Kidney (tissue), 22 donors: ENCODE measurements at places on chromosomes 11 and 22.
A peak's percentile ranks its signal among the peaks of the same experiment; 100 is the strongest.

DNA sequence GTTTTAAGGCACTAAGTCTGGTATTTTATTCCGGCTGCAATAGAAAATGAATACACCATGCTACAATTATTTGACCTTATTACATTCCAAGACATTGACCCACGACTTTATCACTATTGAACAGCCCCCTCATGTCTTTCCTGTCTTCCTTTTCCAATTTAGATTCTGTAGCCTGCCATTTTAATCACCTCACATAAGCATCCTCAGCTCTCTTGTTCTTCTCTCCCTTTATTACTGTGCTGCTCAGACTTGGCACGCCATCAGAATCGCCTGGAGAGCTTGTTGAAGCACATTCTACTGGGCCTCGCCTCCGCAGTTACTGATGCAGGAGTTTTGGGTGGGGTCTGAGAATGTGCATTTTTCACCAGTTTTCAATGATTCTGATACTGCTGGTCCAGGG lies 38.7 kb upstream of the SWAP70 start:
- no peak overlapping the region for H3K4me3 ChIP-seq
- H3K27ac ChIP-seq: no peak overlapping the region
- no peaks in the 10 kb centered on the region for H3K4me1 ChIP-seq
- H3K27me3 ChIP-seq: no peaks in the 10 kb centered on the region
- H3K36me3 ChIP-seq: no peaks in the 10 kb centered on the region

GRCh38 chr11:20097319-20098221 lies 62.7 kb downstream of the DBX1 start:
- H3K27ac ChIP-seq: no peak overlapping the region
- H3K36me3 ChIP-seq: peaks cover 31% of the 10 kb centered on the region
- H3K27me3 ChIP-seq: no peaks in the 10 kb centered on the region
- H3K4me1 ChIP-seq: no peaks in the 10 kb centered on the region

- DNase-seq: peak; percentile 58
- no peaks in the 10 kb centered on the region for H3K36me3 ChIP-seq
- no peaks in the 10 kb centered on the region for H3K27me3 ChIP-seq
- H3K27ac ChIP-seq: no peak overlapping the region
- H3K4me3 ChIP-seq: no peak overlapping the region
- H3K4me1 ChIP-seq: no peaks in the 10 kb centered on the region
Observed at GRCh38 chr22:17314487-17314886, 54.8 kb upstream of the CECR2 start.

DNA sequence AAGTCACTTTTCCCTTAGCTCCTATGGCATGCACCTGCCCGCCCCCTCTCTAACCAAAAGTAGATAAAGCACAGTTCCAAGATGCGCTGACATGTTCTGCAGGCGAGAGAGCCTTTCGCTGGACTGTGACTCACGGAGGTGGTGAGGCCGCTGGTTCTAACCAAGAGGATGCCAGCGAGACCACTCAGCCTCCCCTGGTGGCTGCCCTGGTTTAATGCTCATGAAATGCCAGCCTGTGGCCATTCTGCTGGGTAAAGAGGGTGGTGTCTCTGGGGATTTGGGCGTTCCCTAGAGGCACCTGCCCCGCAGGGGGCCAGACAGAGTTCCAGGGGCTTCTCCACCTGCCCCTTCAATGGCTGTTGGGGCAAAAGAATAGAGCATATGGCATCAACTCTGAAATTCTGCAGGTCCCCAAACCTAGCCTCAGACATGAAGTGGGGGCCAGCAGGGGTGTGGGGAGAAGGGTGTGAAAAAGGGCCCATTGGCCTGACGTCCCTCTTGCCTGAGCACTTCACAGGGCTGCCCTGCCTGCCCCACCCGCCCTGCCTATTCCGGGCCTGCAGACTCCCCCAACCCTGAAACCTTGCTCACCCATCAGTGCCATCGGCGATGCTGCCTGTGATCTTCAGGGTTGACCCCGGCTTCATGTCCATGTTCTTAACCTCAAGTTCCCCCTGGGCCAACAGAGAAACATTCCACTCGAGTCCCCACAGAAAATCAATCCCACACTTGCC lies 8.5 kb downstream of the LGALS2 start:
- H3K27ac ChIP-seq: no peak overlapping the region
- H3K27me3 ChIP-seq: no peaks in the 10 kb centered on the region
- no peak for DNase-seq
- no peak overlapping the region for H3K4me3 ChIP-seq
- H3K4me1 ChIP-seq: no peaks in the 10 kb centered on the region
- H3K36me3 ChIP-seq: peaks cover 20% of the 10 kb centered on the region

GRCh38 chr11:102306817-102307726 lies 10.2 kb upstream of the BIRC3 start:
- no peaks in the 10 kb centered on the region for H3K27me3 ChIP-seq
- no peaks in the 10 kb centered on the region for H3K4me1 ChIP-seq
- H3K27ac ChIP-seq: no peak overlapping the region
- H3K4me3 ChIP-seq: no peak overlapping the region

DNA sequence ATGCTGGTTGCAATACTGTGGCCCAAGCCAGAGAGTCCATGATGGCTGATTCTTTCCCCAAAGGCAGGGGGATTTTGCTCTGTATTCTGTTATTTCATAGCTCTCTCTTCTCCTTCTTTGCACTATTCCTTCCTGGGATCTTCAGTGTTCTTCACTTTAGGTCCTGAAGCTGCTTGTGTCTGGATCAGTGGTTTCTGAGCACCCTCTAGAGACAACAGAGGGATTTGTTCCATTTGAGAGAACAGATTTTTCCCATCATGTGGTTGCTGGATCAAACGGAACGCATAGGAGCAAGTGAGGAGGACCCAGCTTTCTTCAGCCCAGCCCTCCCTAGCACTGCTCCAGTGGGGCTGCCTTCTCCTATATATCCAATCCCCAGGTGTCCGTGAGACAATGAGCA lies 68.7 kb upstream of the SYN3 start:
- no peaks in the 10 kb centered on the region for H3K4me1 ChIP-seq
- H3K4me3 ChIP-seq: no peak overlapping the region
- no peaks in the 10 kb centered on the region for H3K36me3 ChIP-seq
- H3K27me3 ChIP-seq: no peaks in the 10 kb centered on the region
- DNase-seq: no peak

- H3K4me1 ChIP-seq: peaks cover 14% of the 10 kb centered on the region
- peak overlapping the region; percentile 58 for H3K27ac ChIP-seq
- peak; percentile 63 for DNase-seq
- no peaks in the 10 kb centered on the region for H3K27me3 ChIP-seq
- H3K4me3 ChIP-seq: no peak overlapping the region
Observed at GRCh38 chr11:101866619-101867491, 48.0 kb upstream of the CEP126 start.

GRCh38 chr11:120649316-120649715 lies 137.8 kb downstream of the GRIK4 start:
- H3K27ac ChIP-seq: no peak overlapping the region
- H3K4me1 ChIP-seq: no peaks in the 10 kb centered on the region
- peaks cover 3% of the 10 kb centered on the region for H3K27me3 ChIP-seq
- no peak for DNase-seq
- no peak overlapping the region for H3K4me3 ChIP-seq
- H3K36me3 ChIP-seq: no peaks in the 10 kb centered on the region

- H3K4me3 ChIP-seq: no peak overlapping the region
- no peaks in the 10 kb centered on the region for H3K27me3 ChIP-seq
- no peaks in the 10 kb centered on the region for H3K36me3 ChIP-seq
Observed at GRCh38 chr11:133413703-133414102, 118.6 kb downstream of the OPCML start.

DNA sequence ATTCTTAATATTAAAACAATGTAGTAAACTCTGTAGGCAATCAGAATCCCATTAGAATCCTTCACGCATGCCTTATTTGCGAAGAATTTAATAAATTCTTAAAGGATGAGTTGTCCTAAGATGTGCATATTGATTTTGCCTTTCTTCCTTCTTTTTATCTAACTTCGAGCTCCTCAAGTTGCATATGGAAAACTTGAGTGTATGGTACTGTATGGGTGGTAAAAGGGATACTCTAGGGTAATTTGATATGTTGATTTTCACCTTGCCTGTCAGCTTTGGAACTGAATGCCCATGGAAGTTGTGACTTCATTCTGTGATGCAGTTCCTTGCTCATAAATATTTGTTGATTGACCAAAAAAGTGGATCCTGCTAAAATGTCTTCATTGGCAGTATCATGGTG lies 193.8 kb downstream of the DDX10 start:
- no peaks in the 10 kb centered on the region for H3K36me3 ChIP-seq
- no peaks in the 10 kb centered on the region for H3K27me3 ChIP-seq
- H3K4me3 ChIP-seq: no peak overlapping the region

- no peak overlapping the region for H3K27ac ChIP-seq
- no peak for DNase-seq
- no peak overlapping the region for H3K4me3 ChIP-seq
- no peaks in the 10 kb centered on the region for H3K27me3 ChIP-seq
- H3K36me3 ChIP-seq: no peaks in the 10 kb centered on the region
Observed at GRCh38 chr11:114344494-114344893, 48.3 kb downstream of the NNMT start.

DNA sequence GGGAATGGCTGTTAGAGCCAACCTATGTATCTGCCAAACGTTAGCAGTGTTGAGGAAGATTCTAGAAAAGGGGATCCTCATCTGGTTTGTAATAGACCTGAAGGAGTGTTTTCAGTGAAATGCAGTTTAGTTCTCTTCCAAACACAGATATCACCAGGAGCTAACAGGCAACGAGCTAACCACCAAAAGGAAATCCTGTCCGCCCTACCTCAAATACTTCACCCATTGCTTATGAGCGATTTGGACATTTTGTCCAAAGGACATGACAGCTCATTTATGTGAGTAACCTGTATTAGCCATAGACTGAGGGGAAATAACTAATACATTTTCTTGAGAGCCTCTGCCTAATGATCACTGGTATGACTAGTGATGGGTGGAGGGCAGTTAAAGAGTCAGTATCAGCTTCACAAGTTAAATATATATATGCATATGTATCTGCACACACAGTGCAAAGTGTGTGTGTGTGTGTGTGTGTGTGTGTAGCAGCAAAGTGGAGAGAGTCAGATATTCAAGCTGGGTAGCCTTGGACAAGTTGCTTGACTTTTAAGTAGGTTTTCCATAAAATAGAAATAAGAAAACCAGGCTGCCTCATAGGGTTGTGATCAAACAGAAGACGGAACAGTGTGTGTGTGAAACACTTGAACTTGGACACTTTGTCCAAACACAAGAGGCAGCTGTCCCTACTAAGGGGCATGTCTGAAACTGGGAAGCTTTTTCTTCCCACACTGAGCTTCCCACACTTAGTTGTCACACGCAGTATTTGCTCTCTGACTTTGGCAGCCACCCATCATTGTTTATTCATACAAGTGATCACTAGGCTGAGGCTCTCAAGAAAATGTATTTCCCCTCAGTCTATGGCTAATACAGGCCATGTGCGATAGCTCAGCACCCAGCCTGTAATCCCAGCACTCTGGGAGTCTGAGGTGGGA lies 940 bp upstream of the C11orf91 start:
- no peaks in the 10 kb centered on the region for H3K36me3 ChIP-seq
- H3K27ac ChIP-seq: peak overlapping the region; percentile 82
- peak; percentile 77 for DNase-seq
- no peaks in the 10 kb centered on the region for H3K27me3 ChIP-seq
- H3K4me3 ChIP-seq: peak overlapping the region; percentile 49

DNA sequence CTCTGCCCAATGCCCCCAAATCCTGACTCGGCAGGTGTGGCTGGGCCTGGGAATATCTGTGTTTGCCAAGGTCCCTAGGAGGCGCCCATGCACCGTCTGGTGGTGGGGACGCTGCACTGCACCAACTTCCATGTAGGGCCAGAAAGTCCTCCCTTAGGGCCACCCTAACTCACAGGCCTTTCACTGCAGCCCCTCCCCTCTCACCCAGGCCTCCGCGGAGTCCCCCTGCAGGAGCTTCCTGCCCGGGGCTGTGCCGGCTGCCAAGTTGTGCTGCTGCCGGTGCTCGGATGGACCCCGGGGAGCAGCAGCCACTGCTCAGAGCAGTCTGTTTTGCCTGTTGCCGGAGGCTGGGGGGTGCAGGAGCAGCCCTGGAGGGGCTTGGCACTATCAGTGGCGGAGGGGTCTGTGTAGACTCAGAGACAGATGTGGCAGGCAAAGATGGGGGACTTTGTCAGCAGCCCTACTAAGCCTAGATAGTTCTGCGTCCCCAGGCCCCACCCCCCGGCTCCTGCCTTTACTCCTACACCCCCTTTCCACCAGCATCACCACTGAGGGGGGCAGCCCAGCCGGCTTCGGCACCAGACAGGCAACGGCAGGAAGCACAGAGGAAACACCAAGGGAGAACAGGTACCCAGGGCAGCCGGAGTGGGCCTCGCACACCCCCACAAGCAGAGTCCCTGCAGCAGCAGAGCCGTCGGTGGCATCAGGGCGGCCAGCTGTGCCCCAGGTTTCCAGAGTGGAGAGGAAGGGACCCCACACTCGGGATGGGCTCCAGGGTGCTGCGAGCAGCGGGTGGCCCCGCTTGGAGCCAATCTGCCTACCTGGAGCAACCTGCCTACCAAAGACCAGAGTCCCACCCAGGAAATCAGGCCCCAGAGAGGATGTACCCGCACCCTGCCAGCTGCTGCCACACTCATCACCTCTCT lies 124.3 kb downstream of the TRIM29 start:
- no peak overlapping the region for H3K27ac ChIP-seq
- H3K27me3 ChIP-seq: no peaks in the 10 kb centered on the region
- DNase-seq: peak; percentile 73
- no peaks in the 10 kb centered on the region for H3K36me3 ChIP-seq
- no peaks in the 10 kb centered on the region for H3K4me1 ChIP-seq
- H3K4me3 ChIP-seq: no peak overlapping the region

- H3K27ac ChIP-seq: no peak overlapping the region
- no peaks in the 10 kb centered on the region for H3K4me1 ChIP-seq
- H3K4me3 ChIP-seq: no peak overlapping the region
- H3K36me3 ChIP-seq: peaks cover 9% of the 10 kb centered on the region
- DNase-seq: peak; percentile 66
Observed at GRCh38 chr11:74255741-74256375, 55.6 kb downstream of the P4HA3 start.

DNA sequence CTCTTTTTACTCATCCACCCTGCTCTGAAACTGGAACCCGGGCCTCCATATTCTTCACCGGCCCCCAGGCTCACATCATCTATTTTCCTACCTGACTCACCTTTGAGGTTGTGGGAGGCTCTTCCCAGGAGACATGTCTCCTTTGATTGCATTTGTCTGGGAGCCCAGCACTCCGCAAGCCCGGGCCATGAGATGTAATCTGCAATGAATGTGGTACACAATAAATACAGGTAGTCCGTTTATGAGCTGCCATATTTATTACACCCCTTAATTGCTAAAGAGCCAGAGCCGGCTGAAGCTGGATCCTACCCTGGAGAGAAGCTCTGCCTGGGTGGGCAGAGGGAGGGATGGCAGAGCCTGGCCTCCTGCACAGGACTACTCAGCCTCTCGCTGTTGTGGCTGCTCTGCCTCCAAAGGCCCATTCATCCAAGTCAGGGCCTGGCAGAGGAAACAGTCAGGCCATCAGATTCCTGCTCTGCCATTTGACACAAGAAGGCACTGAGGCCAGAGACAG lies 49.5 kb downstream of the TP53I11 start:
- H3K36me3 ChIP-seq: no peaks in the 10 kb centered on the region
- H3K27me3 ChIP-seq: no peaks in the 10 kb centered on the region
- no peak overlapping the region for H3K4me3 ChIP-seq
- DNase-seq: no peak

- peaks cover 1% of the 10 kb centered on the region for H3K36me3 ChIP-seq
- H3K4me1 ChIP-seq: no peaks in the 10 kb centered on the region
- no peaks in the 10 kb centered on the region for H3K27me3 ChIP-seq
- H3K4me3 ChIP-seq: no peak overlapping the region
Observed at GRCh38 chr11:3104961-3105790, 48.0 kb upstream of the CARS1 start.

GRCh38 chr11:119796363-119797060 lies 67.5 kb upstream of the NECTIN1 start:
- H3K4me3 ChIP-seq: no peak overlapping the region
- no peak overlapping the region for H3K27ac ChIP-seq
- DNase-seq: no peak
- no peaks in the 10 kb centered on the region for H3K27me3 ChIP-seq
- no peaks in the 10 kb centered on the region for H3K36me3 ChIP-seq

- DNase-seq: no peak
- H3K4me3 ChIP-seq: no peak overlapping the region
- H3K27me3 ChIP-seq: no peaks in the 10 kb centered on the region
- peaks cover 3% of the 10 kb centered on the region for H3K4me1 ChIP-seq
- no peak overlapping the region for H3K27ac ChIP-seq
Observed at GRCh38 chr11:11396301-11397035, 43.4 kb upstream of the CSNK2A3 start.
